Mesothelial cell of epicardium (in vitro differentiated cells): ENCODE measurements at places on chromosomes 4 and X. TPM values are rescaled to one million over a fixed set of nuclear protein-coding genes. Genes with fewer than 3 reads are reported as not detected.
A peak's percentile ranks its signal among the peaks of the same experiment; 100 is the strongest.

DNA sequence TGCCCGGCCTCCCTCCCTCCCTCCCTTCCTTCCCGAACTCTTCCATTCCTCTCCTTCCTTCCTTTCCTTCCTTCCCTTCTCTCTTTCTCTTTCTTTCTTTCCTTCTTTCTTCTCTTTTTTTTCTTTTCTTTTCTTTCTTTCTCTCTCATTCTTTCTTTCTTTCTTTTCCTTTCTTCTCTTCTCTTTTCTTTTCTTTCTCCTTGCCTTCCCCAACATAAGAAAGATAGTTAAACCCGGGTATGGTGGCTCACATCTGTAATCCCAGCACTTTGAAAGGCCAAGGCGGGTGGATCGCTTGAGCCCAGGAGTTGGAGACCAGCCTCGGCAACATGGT lies 25.4 kb downstream of the NSD2 start:
- peak overlapping the region; percentile 25 for H3K27ac ChIP-seq
- peaks cover 9% of the 10 kb centered on the region for H3K4me1 ChIP-seq
- no peaks in the 10 kb centered on the region for H3K27me3 ChIP-seq
- DNase-seq = no peak
- H3K4me3 ChIP-seq = no peak overlapping the region

DNA sequence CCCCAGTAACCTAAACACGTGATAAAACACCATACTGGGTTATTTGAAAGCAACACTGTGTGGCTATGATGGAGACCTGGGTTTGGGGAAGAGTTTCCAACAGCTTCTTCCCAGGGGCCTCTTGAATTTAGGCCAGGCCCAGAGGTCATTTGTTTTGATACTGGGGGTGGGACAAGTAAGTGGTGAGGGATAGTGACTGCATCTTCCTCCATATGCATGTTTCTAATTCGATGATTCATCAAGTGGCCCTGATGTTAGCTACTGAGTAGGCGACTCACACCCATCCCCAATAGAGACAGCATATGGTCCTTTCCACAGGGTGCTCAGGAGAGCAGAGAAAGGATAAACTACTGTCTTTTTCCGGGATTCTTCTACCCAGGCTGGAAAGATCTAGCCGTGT lies 2.7 kb downstream of the NDP start:
- H3K4me1 ChIP-seq = peaks cover 6% of the 10 kb centered on the region
- peaks cover 34% of the 10 kb centered on the region for H3K27me3 ChIP-seq
- no peaks in the 10 kb centered on the region for H3K36me3 ChIP-seq
- H3K4me3 ChIP-seq = no peak overlapping the region

DNA sequence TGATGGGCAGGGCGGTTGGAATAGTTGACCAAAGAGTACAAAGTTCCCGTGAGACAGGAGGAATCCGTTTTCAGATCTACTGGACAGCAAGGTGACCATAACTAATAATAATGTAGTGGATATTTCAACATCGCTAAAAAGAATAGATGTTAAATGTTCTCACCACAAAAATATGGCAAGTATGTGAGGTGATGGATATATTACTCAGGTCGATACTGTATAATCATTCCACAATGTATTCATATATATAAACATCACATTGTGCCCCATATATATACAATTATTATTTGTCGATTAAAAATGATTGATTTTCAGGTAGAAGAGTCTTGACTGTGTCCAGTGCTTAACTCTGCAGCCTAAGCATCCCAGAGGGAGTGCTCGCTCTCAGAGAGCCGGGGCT lies 141.6 kb upstream of the TENM3 start:
- peaks cover 3% of the 10 kb centered on the region for H3K36me3 ChIP-seq
- DNase-seq = no peak
- no peak overlapping the region for H3K27ac ChIP-seq
- H3K4me1 ChIP-seq = peaks cover 2% of the 10 kb centered on the region
- no peaks in the 10 kb centered on the region for H3K27me3 ChIP-seq

DNA sequence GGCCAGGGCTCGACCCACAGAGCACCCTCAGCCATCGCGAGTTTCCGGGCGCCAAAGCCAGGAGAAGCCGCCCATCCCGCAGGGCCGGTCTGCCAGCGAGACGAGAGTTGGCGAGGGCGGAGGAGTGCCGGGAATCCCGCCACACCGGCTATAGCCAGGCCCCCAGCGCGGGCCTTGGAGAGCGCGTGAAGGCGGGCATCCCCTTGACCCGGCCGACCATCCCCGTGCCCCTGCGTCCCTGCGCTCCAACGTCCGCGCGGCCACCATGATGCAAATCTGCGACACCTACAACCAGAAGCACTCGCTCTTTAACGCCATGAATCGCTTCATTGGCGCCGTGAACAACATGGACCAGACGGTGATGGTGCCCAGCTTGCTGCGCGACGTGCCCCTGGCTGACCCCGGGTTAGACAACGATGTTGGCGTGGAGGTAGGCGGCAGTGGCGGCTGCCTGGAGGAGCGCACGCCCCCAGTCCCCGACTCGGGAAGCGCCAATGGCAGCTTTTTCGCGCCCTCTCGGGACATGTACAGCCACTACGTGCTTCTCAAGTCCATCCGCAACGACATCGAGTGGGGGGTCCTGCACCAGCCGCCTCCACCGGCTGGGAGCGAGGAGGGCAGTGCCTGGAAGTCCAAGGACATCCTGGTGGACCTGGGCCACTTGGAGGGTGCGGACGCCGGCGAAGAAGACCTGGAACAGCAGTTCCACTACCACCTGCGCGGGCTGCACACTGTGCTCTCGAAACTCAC lies 3.6 kb downstream of the MID1IP1 start:
- peak overlapping the region; percentile 91 for H3K27ac ChIP-seq
- peaks cover 31% of the 10 kb centered on the region for H3K4me1 ChIP-seq
- DNase-seq = peak; percentile 42
- H3K36me3 ChIP-seq = peaks cover 1% of the 10 kb centered on the region
- peak overlapping the region; percentile 80 for H3K4me3 ChIP-seq

- H3K27me3 ChIP-seq = no peaks in the 10 kb centered on the region
- peak; percentile 62 for DNase-seq
- no peaks in the 10 kb centered on the region for H3K36me3 ChIP-seq
- peaks cover 8% of the 10 kb centered on the region for H3K4me1 ChIP-seq
- H3K4me3 ChIP-seq = peak overlapping the region; percentile 82
- peak overlapping the region; percentile 94 for H3K27ac ChIP-seq
Observed at GRCh38 chrX:136909706-136910564, 29.4 kb upstream of the RBMX start.

DNA sequence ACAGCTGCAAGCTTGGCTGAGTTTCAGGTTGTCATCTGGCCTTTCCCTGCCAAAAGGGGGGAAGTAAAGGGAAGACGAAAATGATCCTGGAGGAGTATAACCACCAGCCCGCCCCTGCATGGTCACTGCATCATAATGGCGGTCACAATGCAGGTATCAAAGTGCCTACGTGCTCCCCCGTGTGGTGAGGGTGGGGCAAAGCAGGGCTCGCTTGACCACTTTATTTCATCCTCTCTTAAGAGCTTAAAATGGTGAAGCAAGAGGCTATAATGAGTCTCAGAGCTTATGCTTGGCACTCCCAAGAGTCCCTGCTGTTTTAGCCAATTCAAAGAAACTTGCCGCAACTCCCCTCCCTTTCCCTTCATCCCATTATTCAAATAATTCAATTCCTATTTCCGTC lies 105.6 kb downstream of the APOOL start:
- no peaks in the 10 kb centered on the region for H3K36me3 ChIP-seq
- DNase-seq = no peak
- H3K4me3 ChIP-seq = no peak overlapping the region
- H3K4me1 ChIP-seq = no peaks in the 10 kb centered on the region

DNA sequence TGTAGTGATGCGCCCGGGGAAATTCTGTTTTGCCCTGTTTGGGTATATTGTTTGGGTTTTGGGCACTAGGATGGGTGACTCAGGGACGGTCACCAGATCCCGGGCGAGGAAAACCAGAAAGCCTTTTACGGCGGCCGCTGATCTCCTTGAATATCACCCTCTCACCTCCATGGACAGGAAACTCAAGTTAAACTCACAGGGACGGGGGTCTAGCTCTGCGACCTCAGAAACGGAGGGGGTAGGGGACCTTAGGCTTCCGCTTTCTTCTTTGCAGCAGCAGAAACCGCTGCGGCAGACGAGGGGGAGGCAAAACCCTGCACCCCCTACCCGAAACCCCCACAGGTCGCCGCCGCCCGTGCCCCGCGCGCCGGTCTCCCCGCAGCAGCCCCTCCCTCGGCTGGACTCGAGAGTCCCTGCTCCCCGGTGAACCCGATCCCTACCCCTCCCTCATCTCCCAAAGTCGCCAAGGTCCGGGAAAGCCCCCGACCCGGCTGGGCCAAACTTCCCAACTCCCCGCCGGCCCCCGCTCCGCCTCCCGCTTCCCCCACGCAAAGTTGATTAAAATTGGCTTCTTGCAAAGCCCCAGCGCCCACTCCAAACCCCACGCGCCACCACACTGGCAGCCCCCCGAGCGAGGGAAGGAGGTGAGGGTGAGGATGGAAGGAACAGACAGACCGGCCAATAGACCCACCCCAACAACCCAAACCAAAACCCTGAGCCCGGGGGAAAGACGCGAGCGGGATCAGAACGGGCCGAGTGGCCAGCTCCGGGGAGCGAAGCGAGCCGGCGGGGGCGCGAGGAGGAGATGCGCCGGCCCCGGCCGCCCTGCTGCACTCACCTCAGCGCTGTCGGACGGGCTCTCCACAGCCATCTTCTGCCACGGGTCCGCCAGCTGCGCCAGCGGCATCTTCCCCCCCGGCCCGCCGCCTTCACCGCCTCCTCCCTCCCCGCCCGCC lies 705 bp downstream of the RPS6KA3 start:
- no peak for DNase-seq
- no peaks in the 10 kb centered on the region for H3K36me3 ChIP-seq
- H3K27ac ChIP-seq = peak overlapping the region; percentile 95
- H3K4me1 ChIP-seq = peaks cover 19% of the 10 kb centered on the region
- no peaks in the 10 kb centered on the region for H3K27me3 ChIP-seq

GRCh38 chr4:8110071-8110986 lies 48.3 kb downstream of the ABLIM2 start:
- no peak for DNase-seq
- no peaks in the 10 kb centered on the region for H3K36me3 ChIP-seq
- H3K27me3 ChIP-seq = peaks cover 2% of the 10 kb centered on the region
- H3K4me1 ChIP-seq = peaks cover 6% of the 10 kb centered on the region
- no peak overlapping the region for H3K27ac ChIP-seq

SLC9A7 gene
- total RNA-seq = 13.6 to 14.3 TPM (median 14.1 TPM) in 3 replicates

FHDC1 gene
- total RNA-seq = 4.2 to 4.6 TPM (median 4.3 TPM) in 3 replicates

PDCL2 gene
- total RNA-seq = not detected in 3 replicates

BGN gene
- total RNA-seq = 114 to 121 TPM (median 121 TPM) in 3 replicates
